ENCODE measurements at places on chromosomes 3 and 15. TPM values are rescaled to one million over a fixed set of nuclear protein-coding genes. Genes with fewer than 3 reads are reported as not detected.

Gene MORC1
- total RNA-seq: not detected

DNA sequence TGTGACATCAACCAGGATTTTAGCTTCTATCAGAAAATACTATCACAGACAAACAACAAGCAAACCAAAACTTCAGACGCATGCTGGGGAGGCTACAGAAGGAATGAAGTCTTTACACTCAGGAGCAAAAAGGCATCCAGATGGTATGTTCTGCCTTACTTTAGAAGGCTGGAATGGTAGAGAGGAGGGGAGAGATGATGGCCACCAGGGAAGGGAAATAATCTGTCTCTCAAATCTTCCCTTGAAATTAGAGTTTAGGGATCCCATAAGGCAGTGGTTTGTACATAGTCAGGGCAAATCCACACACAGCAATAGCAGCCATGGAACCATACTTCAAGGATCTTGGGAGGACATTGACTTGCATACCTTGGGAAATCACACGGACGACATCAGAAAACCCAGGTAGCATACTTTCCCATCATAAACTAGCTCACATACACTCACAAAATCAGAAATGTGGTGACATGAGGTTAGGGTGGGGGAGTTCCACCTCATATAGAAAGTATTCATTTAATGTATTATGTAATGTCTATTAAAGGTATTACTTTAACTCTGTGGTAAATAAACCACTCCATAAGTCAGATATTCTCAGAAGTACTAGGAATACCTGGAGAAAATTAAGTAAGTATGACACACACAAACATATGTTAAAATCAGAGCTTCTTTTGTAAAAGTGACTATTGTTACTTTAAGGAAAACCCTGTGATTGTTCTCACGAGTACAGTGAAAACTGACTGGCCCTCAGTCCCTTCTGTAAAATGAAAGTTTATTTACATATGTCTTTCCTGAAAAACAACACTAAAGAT, 9.4 kb downstream of the BTLA start:
- no peak for DNase-seq

DNA sequence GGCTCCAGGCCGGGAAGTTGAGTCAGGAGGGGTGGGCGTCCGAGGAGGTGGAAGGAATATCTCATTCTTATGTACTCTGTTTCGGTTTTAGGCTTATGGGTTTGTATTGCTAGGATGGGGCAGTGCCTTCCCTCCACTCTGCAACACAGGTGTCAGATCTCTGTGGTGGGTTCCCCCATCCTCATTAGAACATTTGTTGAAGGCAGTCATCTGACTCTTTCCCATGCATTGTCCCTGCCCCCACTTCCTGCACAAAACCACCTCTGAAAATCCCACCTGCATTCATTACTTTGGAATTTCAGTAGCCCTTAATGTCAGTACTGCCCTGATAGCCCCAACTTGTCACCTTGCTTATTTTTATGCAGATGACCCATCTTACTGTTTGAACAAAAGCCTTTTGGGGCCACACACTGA, 29.5 kb downstream of the GYG1 start:
- DNase-seq: no peak

- DNase-seq: no peak
Observed at GRCh38 chr15:82539691-82540054, 584 bp downstream of the RPS17 start.

DNA sequence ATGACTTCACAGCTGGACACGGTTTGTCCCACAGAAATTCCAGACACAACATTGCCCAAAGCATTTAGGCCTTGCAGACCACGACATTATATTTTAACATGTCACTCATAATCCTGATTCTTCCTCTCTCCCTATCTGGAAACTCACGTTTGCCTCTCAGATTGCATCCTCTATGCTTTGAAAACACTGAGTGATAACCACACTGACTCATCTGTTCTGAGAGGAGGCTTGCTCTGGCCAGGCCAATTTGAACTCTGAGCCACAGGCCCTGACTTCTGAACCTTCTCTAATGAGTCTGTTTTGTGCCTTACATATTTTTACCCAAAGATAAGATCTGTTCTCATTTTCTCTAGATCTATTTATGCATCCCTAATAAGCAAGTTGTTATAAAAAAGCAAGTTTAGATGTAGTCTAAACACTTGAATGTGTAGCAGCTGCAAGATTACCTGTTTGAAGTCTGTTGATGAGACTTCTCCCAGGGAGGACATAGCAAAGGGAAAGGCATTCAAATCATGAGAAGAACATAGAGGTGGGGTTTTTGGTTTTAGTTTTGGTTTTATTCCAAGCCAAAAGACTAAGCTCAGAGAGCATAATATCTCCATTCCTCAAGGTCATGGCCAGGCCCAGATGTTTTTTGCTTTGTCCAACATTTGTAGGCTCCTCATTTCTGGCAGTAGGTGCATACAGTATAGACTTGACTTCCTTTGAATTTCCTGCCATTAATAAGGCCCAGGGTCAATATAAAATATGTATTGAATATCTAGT, 234.4 kb upstream of the LRTM1 start:
- no peak for DNase-seq

- DNase-seq: no peak
Observed at GRCh38 chr3:33541918-33542317, 101.7 kb upstream of the UBP1 start.

DNA sequence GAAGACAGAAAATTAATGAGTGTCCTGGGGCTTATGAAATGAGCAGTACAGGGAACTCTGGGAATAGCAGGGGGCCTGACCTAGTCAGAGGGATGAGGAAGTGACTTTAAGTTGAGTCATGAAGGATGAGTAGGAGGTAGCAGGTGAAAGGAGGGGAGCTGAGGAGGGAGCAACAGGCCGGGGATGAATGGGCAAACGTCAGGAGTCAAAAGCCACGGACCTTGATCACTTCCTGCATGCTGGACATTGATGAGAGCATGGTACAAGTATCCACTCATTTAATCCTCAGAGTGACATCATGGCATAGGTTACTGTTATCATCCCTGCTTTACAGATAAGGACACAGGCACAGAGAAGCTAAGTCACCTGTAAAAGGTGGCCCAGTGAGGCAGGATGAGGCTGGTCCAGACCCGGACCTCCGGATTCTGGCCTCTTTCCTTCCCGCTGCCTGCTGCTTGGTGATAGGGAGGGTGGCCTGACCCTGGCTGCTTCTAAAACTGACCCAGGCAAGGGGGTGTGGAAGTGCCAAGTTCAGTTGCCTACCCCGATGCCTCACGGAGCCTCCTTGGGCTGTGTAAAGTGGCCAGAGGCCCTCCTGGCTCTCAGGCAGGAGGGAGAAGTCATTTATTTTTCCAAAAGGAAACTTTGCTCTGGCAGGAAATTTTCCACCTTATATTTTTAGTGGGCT, 7.6 kb downstream of the CORO2B start:
- DNase-seq: no peak

Measured in T-cell (primary cell).